Epithelial cell of esophagus (primary cell): ENCODE measurements at places on chromosomes 11 and 22.

DNA sequence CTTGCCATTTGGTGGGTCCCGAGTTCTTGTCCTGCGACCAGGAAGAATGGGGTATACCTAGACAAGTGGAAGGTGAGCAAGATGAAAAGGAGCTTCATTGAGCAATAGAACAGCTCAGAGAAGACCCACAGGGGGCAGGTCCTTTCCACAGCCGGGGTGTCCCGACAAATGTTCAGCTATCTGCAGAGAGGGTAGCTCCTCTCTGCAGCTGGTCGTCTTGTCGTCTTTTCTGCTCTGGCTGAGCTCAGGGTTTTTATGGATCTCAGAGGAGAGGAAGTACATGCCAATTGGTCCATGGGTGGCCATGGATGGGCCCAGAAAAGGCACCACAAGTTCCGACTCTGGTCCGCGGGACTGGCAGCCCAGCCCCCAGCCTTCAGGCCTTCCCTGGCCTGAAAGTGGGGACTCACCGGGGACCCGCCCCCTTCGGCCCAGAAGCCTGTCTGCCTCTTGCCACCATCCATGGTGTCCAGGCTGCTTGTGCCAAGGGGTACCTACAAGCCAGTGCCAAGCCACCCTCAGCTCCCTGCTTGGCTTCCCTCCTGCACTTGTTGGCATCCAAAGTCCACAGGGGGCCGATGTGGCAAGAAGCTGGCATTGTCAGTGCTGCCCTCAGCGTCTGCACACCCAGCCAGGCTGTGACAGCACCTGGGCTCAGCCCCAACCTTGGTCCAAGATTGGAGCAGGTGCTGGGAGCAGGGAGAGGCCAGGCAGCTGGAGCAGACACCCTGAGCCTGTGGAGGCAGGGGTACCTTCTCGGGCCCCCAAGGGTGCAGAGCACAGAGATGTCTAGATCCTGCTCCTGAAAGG, 438.9 kb downstream of the TBC1D22A start:
- no peak for DNase-seq

DNA sequence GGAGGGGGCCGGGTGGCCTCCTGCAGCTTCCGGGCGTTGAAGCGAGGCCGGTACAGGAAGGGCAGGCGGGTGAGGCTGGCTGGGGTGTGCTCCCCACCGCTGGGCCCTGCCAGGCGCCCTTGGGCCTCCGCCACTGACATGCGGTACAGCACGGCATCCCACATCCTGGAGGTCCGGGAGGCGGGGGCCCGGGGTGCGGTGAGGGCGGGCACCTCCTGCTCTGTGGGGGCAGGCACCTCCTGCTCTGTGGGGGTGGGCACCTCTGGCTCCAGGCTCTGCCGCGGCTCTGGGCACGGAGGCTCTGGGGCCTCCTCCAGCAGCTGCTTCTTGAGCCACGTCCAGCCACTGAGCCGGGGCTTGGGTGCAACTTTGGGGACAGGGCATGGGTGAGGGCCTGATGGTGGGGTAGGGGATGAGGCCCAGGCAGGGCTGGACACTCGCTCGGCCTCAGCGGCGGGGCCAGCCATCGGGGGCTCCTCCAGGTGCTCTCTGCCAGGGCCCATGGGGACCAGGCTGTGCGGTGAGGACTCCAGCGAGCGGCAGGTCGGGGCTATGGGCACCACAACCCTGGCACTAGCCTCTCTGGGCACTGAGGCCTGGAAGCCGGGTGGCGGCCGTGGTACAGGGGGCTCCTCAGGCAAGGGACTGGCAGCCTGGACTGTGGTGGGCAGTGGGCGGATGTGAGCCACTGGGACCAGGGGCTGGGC, 2.3 kb downstream of the PRR33 start:
- no peak for DNase-seq

DNA sequence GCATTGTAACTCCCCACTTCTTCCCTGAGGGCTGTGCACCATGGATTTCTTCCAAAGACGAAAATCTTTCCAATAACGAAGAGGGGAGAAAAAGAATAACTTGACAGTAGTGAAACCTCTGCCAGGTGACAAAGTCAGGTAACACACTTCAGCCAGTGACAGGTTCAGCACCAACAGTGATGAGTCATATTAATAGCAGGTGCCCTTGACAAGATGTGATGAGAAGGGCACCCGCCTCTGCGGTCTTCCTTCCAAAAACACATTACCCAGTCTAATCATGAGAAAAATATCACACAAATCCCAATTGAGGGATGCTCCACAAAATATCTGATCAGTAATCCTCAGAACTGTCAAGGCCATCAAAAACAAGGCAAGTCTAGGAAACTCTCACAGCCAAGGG, 157.8 kb downstream of the EFCAB6 start:
- no peak for DNase-seq

GRCh38 chr11:28457481-28458065, 349.4 kb downstream of the METTL15 start:
- no peak for DNase-seq

DNA sequence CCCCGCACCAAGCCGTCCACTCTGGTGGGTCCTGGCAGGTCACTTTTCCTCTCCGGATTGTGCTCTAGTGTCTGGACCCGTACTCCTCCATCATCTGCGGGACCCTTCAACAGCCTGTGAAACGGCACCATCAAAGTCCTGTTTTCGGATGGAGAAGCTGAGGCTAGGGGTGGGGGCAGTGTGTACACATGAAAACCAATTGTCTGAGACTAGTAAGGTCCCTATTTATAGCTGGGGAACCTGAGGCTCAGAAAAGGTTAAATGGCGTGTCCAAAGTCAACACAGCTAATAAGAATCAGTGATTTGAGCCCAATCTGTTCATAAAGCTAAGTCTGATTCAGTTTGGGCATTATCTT, 668 bp upstream of the LRRC32 start:
- no peak for DNase-seq

GRCh38 chr22:37019309-37020191, at the start of the genes MPST and TST:
Gene MPST (plus strand): TSS chr22:37019742. CDS start chr22:37019837, 95 bp downstream.
Gene TST (minus strand): TSS chr22:37019447. CDS start chr22:37018732, 715 bp downstream.
- DNase-seq: peak; percentile 65

- peak; percentile 59 for DNase-seq
Measured at GRCh38 chr11:74932169-74932568, 16.7 kb downstream of the XRRA1 start.

DNA sequence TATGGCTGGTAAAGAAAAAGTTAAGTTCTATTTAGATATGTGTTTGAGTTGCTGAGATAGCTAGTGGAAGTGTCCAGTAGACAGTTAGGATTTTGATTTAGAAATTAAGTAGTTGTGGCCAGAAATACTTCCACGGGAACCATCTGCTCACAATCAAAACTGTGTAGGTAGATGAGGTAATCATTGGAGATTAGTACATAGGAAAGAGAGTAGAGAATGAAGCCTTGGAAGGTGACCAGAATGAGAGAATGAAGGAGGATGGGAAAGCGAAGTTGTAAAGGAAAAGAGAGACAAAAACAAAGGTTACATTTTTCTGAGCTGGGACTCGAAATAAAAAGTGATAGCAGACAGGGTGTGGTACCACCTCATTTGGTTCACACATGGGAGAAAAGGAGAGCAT, 296.9 kb upstream of the SORL1-AS1 start:
- DNase-seq: no peak

GRCh38 chr11:72308226-72309073, 64.5 kb upstream of the PHOX2A start:
- DNase-seq: peak; percentile 80

- peak; percentile 65 for DNase-seq
Measured at GRCh38 chr11:109138196-109138595, 283.8 kb upstream of the C11orf87 start.

- DNase-seq: no peak
Measured at GRCh38 chr11:80862011-80862410, 1421.2 kb upstream of the TENM4 start.

DNA sequence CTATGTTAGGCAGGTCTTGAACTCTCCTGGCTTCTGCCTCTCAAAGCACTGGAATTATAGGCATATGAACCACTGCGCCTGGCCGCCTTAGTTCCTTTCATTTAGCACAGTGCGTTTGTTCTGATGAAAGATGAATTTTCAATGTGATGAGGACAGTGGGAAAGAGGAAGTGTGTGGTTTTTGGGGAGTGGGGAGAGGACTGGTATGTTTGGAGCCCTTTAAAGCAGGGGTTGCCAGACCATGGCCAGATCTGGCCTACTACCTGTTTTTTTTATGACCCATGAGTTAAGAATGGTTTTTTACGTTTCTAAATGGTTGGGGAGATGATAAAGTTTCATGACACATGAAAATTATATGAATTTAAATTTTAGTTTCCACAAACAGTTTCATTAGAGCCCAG, 12.5 kb downstream of the ATXN10 start:
- DNase-seq: no peak

- no peak for DNase-seq
Measured at GRCh38 chr11:79071190-79071589, 369.6 kb downstream of the TENM4 start.

GRCh38 chr11:34904421-34904955, 11.7 kb downstream of the APIP start:
- DNase-seq: peak; percentile 27

- DNase-seq: peak; percentile 72
Measured at GRCh38 chr11:76700177-76701100, 29.9 kb upstream of the LRRC32 start.

- no peak for DNase-seq
Measured at GRCh38 chr11:63537293-63538101, 889 bp downstream of the PLAAT4 start.

DNA sequence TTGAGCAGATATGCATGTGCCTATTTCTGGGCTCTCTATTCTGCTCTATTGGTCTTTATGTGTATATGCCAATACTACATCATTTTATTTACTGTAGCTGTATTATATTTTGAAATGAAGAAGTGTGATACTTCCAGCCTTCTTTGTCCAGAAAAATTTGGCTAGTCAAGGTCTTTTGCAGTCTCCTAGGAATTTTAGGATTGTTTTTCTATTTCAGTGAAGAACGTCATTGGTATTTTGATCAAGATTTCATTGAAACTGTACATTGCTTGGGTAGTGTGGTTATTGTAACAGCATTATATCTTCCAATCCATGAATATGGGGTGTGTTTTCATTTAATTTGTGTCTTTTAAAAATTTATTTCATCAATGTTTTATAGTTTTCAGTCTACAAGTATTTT, 400.3 kb downstream of the AASDHPPT start:
- no peak for DNase-seq

GRCh38 chr11:94738746-94739145, 29.4 kb upstream of the AMOTL1 start:
- no peak for DNase-seq

DNA sequence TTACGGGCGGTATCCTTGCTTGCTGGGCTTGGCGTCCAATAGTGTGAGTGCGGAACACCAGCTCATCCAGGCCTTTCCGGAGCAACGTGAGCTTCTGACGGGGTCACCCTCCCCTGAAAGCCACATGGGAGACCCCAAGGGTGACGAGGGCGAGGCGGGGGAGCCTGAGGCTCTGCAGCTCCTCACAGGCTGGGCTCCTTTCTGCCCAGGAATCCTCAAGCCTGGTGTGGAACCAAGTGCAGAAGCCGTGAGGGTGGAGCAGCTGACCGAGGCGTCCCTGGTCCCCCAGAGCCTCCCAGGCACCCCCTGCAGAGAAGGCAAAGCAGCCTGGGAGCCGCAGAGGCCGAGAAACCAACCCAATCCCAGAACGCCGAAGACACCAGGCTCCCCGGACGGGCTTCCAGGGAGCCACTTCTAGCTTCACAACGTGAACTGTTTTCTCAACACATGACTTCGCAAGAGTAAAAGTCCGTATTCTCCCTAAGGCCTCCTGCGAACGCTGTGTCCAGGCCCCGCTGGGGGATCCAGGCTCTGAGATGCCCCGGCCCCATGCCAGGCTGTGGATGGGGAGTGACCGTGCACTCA, 530.3 kb downstream of the BRD1 start:
- DNase-seq: no peak

DNA sequence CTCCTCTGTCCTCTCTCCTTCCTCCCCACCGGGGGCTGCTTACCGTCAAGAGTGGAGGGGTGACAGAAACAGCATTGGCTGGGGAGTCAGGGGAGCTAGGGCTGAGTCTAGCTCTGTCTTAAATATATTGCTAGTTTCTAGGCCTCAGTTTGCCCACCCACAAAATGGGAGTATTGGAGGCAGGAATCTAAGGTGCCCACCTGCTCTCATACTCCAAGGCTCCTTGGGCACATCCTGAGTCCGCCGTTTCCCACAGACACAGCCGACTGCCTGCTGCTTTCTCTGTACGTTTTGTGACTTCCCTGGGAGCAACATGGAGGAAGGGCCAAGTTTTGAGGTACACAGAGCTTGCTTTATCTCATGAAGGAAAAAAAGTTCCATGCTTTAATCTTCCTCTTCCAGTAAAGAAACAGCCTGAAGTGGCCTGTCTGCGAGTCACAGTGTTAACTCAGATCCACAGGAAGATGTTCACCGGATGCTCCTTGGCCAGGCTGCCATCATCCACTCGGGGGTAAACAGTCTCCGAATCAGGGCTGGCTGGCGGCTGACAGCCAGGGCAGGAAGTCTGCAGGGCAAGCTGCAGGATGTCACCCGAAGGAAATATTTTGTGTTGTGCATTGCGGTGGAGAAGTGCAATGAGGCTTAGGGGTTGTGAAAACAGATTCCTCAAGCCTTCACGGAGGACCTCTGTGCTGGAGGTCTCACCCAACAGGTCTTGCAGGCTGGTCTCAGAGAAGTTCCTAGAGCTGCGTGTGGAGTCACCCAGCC, 11.0 kb upstream of the CERK start:
- peak; percentile 49 for DNase-seq

GRCh38 chr11:94657629-94658028, 90.5 kb downstream of the PIWIL4 start:
- no peak for DNase-seq

GRCh38 chr11:62905927-62906531, 15.1 kb downstream of the CHRM1 start:
- DNase-seq: peak; percentile 81

DNA sequence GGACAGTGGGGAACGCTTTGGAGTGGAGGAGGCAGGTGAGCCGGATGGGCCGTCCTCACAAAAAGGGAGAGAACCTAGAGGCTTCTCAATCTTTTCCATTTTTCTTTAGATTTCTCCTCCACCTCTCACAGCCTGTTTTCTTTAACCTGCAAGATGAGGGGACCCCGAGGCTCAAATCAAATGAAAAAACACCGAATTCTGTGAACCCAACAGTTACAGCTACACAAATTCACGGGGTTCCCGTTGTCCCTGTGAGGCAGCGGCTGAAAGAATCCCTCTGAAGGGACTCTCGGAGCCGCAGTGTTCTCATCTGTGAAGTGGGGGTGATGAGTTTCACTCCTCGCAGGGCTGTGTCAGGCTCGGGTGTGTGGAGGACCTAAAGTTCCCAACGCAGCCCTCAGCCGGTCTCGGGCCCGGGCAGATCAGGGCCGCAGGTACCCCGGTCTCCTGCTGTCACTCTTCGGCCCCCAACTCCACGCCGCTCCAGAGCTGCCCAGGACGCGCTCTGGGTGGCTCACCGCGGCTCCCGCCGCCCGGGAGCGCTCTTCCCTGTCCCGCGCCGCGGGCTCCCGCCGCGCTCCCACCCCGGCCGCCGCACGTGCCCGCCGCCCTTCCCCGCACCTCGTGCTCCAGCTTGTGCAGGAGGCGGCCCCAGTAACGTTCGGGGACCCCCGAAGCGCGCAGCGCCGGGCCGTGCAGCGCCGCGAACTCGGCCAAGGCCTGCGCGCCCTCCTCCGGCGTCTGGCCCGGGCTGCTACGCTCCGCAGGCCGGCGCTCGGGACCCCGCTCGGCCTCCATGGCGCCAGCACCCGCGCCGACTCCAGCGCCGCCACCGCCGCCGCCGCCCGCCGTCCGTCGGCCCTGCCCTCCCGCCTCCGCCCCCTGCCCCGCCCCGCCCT, at the start of gene TTLL12:
Gene TTLL12 (minus strand): TSS at position 863 of the 899 bp plus-strand sequence. CDS start 65 bp downstream, at position 798.
- peak; percentile 60 for DNase-seq
